ENCODE measurements at places on chromosomes 1 and 21.

GRCh38 chr1:230185076-230186001 is 118.3 kb downstream of the GALNT2 start:
- DNase-seq: no peak

DNA sequence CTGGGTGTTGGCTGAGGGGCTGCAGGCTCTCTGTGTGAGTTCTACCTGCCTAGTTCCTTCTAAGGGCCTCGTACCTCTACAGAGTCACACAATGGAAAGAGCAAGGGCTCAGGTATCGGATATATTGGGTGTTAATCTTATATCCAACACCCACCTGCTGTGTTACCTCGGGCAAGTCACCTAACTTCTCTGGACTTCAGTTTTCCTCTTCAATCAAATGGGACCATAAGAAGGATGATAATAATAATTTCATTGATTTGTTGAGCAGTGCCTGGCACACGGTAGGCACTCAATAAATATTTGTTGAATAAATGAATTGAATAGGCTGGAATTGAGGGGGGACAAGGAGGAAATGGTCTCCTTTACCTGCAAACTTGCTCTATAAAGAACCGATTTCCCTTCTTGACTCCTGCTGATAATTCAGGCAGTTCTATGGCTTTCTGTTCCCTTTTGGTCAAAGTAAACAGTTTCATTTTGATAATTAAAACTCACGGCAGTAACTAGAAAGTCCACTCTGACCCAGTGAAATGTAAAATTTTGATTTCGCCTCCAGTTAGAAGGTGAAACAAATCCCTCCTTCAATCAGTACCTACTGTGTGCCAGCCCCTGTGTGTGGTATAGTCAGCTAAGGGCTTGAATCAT is 16.5 kb upstream of the MAN1C1 start:
- no peak for DNase-seq

- DNase-seq: no peak
Observed at GRCh38 chr1:65334081-65334480, 24.7 kb downstream of the DNAJC6 start.

GRCh38 chr1:227234998-227235405 is 83.3 kb downstream of the CDC42BPA start:
- no peak for DNase-seq

DNA sequence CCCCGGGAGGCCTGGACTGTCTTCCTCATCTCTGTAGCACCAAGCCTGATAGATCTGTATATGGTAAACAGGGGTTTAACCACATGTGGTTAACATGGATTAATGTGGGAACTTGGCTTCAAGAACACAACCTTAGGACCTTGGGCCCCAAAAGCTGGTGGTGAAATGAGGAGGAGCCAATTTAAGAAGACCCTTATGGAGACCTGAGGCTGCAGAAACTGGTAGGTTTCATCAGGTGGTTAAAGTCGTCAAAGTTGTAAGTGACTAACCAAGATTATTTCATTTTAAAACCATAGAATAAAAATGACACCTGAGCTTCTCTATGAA is 14.0 kb downstream of the THEMIS2 start:
- DNase-seq: no peak

DNA sequence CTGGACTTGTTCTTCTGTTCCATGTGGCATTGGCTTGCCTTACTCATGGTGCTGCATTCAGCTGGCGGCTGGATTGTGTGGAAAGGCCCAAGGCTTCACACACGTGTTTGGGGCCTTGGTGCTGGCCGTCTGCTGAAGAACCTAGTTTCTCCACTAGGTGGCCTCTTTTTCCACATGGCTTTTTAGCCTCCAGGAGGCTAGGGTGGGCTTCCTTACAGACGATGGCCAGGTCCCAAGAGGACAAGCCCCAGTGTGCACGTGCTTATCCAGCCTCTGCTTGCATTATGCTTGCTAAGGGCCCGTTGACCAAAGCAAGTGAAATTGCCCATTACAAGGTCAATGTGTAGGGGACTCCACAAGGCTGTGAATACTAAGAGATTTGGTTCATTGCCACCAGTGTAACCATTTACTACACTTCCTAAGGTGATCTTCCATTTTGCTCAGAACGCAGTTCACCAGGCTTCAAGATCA is 47.5 kb upstream of the FOXO6 start:
- no peak for DNase-seq

DNA sequence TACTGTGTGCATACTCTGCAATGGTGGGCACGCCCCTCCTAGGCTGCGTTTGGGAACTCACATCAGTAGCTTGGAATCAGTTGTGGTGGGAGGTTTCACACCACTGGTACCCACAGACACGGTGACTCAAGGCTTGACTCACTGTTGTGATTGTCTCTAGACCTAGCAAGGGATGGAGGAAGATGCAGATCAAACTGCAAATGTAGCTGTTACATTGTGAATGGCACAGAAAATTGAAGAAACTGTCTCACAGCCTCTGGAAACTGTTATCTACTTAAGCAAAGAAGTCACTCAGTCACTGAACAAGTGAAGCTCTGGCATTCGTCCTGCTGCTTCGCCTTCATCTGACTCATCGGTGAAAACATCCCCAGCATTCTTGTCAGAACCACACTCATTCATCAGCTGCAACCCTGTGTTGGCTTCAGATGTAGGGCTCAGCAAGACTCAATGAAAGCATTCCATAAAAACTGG is 59.5 kb downstream of the POFUT2 start:
- DNase-seq: peak; percentile 32

DNA sequence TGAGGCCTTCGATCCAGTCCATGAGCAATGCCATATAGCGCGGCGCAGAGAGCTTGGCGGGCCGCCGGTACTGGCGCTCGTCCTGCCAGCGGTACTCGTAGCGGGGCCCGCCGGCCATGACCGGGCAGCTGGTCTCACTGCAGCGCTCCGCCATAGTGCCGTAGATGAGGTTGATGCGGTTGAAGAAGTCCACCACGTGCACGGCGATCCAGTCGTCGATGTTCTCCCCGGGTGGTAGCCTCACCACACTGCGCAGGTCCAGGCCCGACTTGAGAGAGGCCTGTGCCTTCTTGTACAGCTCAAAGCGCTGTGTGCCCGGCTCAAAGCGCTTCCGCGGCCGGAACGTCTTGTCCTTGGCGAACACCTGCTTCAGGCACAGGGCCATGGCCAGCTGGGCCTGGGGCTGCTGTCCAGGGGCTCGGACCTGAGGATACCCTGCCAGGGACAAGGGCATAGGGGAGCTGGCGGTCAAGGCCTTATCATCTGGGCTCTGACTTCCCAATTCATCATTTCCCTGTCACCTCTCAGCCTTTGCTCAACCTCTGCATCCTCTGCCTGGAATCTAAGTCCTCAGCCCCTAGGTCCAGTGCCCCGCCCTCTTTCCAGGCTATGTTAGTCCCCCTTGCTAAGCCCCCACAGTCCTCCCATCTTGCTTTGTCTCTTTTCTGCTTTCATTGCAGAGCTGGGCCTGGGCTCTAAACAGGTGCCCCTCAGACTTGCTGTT is 3.5 kb downstream of the MOB3C start:
- DNase-seq: no peak

DNA sequence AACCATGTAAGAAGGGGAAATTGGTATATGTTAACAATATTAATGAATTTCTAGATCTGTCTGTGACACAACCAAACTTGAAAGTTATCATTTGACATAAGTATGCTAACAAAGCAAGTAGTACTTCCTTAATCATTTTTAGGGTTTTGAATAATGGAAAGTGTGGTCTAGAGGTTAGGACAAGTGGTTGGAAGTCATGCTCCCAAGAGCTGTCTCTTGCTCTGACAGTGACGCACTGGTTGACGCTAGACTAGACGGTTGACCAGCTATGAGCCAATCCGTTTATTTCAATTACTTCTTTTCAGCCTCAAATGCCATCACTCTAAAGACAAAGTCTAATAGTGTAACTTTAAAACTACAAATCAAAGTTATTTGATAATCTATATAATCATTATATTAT is 20.7 kb upstream of the RGS1 start:
- DNase-seq: no peak

DNA sequence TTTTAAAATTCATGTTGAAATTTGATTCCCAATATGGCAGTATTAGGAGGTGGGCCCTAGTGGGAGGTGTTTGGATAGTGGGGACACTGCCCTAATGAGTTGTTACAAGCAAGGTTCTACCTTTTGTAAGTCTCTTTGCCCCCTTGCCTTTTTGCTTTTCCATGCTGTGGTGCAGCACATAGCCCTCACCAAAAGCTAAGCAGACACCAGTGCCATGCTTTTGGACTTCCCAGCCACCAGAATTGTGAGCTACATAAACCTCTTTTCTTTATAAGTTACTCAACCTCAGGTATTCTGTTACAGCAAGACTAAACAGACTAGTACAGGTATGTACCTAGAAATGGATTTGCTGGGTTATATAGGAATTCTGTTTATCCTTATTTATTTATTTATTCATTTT is 13.7 kb downstream of the ZMYM4 start:
- DNase-seq: no peak

DNA sequence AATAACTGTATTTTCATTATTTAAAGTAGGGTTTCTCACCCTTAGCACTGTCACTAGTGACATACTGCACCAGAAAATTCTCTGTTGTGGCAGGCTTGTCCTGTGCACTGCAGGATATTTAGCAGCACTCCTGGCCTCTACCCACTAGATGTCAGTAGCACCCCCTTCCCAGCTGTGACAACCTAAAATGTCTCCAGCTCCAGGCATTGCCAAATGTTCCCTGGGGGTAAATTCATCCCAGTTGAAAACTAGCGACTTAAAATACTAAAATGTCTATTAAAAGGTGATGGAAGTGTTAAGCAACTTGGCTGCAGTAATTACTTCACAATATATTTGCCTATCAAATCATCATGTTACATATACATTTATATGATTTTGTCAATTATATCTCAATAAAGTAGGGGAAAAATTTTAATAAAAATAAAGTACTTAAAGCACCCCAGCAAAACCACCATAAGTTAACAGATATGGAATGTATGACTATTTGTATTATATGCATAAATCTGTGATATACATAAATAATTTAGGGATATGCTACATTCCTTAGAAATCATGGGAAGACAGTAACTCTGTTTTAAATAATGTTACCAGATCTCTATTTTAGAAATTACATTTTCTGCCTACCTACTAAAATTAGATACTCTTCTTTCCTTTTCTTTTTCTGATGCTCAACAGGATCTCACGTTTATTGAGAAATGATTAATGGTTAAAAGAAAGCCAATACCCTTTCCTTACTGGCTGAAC is 74.6 kb downstream of the ARID4B start:
- DNase-seq: peak; percentile 30

GRCh38 chr1:221397606-221398005 is 344.3 kb downstream of the DUSP10 start:
- no peak for DNase-seq

DNA sequence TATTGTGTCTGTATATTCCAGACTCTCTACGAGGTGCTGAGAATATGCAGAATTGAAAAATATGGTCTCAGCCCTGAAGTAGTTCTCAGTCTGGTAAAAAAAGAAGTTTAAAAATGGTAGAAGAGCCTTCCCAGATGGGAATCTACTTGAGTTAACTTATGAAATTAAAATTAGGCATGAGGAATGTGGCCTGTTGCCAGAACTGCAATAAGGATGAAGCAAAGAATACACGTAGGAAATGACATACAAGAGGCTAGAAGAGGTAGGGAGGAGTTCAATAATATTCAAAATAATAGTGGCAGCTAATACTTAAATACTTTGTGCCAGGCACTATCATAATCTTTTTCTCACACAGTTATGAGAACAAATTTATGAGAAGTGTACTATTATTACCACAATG is 6.3 kb downstream of the ASPM start:
- DNase-seq: no peak

DNA sequence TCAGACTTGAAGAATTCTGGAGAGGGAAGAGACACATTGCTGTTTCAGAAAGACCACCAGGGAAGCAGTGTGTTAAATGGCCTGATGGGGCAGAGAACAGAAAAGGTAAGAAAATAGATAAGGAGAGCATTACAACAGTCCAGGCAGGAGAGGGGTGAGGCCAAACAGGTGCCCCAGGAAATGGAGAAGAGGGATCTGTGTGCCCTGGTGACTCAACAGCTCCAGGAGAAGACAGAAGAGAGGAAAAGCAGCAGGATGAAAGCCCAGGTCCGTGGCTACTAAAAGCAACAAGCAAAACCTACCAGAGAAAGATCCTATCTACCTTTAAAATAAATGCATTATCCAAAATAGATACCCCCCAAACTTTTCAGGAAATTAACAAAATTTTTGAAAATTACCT is 9.2 kb downstream of the TP53BP2 start:
- no peak for DNase-seq

- DNase-seq: no peak
Observed at GRCh38 chr1:205344066-205344928, 12.4 kb downstream of the KLHDC8A start.

- no peak for DNase-seq
Observed at GRCh38 chr1:67830226-67830625, 3.0 kb downstream of the GNG12 start.

DNA sequence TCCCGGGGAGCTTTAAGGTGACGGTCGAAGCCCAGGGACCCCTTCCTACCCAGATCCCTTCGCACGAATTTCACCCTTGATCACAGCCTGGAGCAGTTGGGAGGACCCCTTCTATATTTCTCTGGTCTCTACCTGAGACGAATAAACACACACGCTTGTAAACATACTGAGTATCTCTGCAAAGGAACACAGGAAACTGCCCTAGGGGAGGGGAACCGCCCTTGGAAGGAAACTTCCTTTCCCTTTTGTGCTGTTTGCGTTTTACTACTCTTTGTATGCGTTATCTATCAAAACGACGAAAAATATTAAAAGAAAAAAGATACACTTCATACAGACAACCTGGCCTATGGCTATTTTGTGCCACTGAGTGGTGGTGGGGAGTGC is 750 bp downstream of the NECAP2 start:
- DNase-seq: no peak

DNA sequence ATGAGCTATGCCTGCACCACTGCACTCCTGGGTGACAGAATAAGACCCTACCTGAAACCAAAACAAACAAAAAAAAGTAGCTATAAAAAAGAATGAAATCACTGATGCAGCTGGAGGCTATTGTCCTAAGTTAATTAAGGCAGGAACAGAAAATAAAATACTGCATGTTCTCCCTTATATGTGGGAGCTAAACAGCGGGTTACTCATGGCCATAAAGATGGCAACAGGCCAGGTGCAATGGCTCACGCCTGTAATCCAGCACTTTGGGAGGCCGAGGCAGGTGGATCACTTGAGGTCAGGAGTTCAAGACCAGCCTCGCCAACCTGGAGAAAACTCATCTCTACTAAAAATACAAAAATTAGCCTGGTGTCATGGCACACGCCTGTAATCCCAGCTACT is 152.7 kb downstream of the PIK3R3 start:
- no peak for DNase-seq

- no peak for DNase-seq
Observed at GRCh38 chr21:26224366-26224765, 53.8 kb upstream of the APP start.

GRCh38 chr1:99407018-99407417 is 142.7 kb downstream of the PLPPR4 start:
- DNase-seq: no peak

GRCh38 chr1:230230948-230231773 is 164.1 kb downstream of the GALNT2 start:
- DNase-seq: no peak

DNA sequence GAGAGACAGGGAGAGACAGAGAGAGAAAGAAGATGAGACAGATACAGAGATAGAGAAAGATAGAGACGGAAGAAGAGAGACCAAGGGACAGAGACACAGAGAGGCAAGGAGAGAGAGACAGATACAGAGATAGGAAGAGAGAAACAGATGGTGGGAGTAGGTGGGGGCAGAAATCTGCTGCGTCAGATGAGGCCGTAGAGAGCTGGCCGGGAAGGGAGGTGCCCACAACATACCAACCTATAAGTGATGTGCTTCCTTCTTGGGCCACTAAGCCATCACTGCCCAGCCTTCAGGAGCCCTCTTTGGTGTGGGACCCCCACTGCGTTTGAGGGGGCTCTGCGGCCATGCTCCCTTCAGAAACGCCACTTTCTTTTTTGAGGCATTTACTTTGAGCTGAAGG is 307.6 kb upstream of the VAMP3 start:
- DNase-seq: no peak
